ENCODE measurements at places on chromosomes 1 and 21.

DNA sequence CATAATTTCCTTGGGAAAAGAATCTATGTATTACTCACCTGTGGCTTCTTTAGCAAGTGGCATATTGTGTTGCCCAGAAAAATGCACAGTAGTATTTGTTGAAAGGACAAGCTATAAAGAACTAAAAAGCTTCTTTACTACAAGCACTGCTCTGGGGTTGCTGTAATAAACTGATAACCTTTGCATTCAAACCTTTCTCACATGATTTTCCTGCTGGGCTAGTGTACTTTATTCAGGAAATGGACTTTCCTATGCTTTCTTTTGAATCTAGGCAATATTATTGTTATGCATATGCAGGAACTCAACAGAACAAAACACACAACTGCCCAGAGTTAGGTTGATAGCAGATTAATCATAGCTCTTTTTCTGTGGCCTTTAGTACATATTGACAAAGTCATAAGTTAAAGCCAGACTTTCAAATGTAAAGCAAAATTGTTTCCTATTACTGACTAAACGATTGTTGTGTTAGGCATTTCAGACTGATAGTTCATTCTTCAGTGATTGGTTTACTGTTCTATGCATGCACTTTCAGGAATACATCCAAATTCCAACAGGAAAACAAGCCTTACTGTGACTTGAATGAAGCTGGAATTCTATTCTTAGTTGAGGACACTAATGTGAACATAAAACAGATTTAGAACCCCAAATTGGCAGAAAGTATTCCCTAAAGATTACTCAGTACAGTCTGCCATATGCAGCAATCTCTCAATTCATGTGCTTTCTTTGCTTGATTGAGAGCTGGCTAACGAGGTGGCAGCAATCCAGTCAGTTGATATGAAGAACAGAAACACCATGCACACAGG is 564.3 kb upstream of the NEGR1 start:
- DNase-seq, result no peak

DNA sequence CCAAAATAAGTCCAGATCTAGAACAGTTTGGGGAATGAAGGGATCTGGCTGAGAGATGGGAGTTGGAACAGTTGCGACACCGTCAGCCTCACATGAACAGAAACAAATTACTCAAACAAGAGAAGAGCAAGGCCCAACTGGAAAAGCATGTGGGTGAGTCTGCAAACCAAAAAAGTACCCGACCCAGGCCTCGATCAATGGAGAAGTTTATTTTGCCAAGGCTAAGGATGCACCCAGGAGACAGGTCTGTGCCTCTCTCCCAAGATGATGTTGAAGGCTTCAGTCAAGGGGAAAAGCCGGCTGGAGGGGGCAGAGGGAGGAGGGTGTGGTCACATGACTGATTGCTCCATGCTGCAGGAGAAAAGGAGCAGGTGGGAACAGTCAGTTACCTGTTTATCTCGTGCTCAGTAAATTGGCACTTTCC is 42.3 kb downstream of the KRTAP10-1 start:
- DNase-seq, result no peak

DNA sequence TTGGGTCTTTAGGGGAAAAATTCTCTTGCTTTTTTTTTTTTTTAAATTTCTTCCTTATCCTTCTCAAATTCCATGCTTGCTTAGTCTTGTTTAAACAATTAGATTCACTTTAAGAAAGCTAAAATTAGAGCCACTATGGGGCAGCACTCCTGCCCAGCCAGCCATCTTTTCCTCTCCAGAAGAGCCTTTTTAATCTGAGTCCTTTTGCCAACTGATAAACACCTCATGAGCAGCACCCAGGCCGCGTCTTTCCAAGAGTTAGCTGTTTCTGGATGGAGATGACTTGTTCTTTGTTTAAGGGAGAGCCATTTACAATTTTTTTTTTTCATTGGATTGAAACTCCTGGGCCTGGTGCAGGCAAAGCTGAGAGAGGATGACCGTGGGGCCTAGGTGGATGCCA is 53.3 kb upstream of the TSPAN2 start:
- peak; percentile 37 for DNase-seq

DNA sequence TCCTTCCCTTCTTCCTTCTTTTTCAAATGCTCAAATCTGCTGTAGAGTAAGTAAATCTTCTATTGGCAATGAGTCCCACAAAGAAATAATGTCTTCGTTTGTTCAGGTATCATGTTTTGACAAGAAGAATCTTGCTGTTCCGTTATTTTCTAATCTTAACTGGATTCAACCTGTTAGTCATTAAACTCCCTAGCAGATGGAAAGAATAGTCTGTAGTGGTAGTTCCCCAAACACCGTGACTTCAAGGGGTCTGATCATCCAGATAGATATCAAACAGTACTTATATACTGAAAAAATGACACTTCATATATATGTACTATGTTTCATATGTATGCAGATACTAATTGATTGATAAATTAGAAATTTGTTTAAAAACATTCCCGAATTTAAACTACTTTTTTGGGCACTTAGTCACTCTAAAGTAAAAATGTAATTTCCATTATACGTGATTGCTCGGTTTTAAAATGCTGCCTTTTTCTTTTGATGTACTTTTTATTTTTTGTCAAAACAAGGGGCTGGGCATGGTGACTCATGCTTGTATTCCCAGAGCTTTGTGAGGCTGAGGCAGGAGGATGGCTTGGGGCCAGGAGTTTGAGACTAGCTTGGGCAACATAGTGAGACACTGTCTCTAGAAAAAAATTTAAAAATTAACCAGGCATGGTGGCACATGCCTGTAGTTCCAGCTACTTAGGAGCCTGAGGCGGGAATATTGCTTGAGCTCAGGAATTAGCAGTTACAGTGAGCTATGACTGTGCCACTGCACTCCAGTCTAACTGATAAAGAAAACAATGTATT is 335.7 kb upstream of the SNX7 start:
- DNase-seq, result peak; percentile 98

DNA sequence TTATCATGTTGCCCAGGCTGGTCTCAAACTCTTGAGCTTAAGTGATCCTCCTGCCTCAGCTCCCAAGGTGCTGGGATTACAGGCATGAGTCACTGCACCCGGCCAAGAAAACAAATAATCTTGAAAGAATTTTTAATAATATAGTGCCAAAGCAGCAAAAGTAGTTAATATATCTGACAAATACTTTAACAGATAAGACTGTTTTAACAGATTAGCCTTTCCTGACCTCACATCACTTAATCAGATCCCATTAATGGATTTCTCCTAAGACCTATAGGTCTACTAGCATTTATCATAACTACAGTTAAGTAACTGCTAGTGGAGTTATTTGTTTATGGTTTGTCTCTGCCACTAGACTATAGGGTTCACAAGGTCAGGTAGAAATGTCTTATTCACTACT is 61.1 kb upstream of the HP1BP3 start:
- no peak for DNase-seq

DNA sequence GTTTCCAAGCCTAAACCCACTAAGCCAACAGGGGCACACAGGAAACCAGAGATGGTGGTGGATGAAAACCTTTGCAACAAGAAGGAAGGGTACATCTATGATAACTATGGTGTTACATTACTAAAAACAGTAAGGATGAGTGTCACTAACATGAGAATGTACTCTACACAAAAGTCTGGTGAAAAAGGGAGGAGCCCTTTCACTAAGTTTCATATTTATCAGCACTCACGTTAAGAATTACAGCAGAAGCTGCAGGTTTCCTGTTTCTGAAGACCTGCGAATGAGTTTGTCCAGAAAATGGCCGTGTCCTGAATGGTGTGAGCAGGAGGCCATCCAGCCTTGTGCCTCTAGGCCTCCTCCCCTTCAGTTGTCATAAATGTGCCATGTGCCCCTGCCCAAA is 17.8 kb downstream of the ABCG1 start:
- no peak for DNase-seq

- no peak for DNase-seq
Measured at GRCh38 chr1:95139039-95139438, 21.9 kb downstream of the TLCD4 start.

DNA sequence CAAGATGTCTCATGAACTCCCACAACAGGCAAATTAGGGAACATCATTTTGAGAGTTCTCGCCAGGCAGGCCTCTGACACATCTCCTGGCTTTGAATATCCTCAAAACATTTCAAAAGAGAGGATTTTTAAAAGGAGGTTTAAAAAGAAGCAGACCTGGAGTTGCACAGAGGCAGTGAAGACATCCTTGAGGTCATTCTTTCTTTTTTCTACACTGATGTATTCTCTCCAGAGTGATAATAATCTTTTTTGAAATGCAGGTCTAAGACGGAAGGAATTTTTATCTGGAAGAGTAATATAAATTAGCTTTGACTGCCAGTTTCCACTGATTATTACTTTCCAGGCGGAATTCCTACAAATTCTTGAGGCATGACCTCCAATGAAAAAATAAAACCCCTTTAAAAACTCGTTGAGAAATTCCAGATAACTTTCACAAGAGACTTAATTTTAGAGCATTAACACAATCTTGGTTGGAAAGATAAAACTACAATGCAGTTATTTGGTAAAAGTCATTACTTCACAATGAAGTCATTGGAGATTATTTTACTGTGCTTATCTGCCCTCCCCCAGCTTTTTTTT is 125.0 kb downstream of the LYPLAL1 start:
- no peak for DNase-seq

- DNase-seq, result no peak
Measured at GRCh38 chr1:220338759-220339158, 66.5 kb upstream of the RAB3GAP2 start.

Measured in RPMI7951 (cell line).